AG04450 (cell line): ENCODE measurements at places on chromosomes 2 and 18. TPM values are rescaled to one million over a fixed set of nuclear protein-coding genes. Genes with fewer than 3 reads are reported as not detected.

Gene SERPINB3
- not detected in 2 replicates for polyA plus RNA-seq

Gene SLC23A3
- 0.26 and 0.53 TPM in 2 replicates for polyA plus RNA-seq

Gene CRYBA2
- 0.19 TPM in 1 of 2 replicates, not detected in the other for polyA plus RNA-seq

Gene ERICH2
- polyA plus RNA-seq = not detected in 2 replicates

Gene POMC
- not detected in 2 replicates for polyA plus RNA-seq

Gene TRIB2
- 12.2 and 13.0 TPM in 2 replicates for polyA plus RNA-seq

Gene RIT2
- not detected in 2 replicates for polyA plus RNA-seq

Gene FSHR
- polyA plus RNA-seq = not detected in 2 replicates

Gene DHRS9
- not detected in 2 replicates for polyA plus RNA-seq

Gene GPBAR1
- 0.05 TPM in 1 of 2 replicates, not detected in the other for polyA plus RNA-seq

Gene REEP1
- polyA plus RNA-seq = 0.07 and 0.10 TPM in 2 replicates
